ENCODE measurements at places on chromosomes 5 and 9.

DNA sequence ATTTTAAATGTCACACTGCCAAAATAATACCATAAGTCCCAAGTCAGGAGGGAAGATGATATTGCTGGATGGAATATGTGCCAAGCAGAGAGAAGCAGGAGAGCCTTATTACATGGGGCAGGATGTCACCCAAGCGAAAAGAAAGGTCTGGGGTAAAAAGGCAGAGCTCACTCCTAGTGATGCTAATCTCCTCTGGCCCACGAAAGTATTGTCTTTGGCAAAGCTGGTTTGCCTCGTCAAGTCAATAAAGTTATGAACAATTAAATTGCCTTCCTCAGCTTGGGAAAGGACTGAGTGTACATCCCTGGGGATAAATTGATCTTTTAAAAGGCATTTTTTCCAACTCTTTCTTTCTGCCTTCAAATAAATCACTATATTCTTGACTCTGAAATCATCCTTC is 220.6 kb downstream of the DMAC1 start:
- DNase-seq, result no peak

- DNase-seq, result no peak
Observed at GRCh38 chr5:168654211-168654721, 75.1 kb upstream of the PANK3 start.

DNA sequence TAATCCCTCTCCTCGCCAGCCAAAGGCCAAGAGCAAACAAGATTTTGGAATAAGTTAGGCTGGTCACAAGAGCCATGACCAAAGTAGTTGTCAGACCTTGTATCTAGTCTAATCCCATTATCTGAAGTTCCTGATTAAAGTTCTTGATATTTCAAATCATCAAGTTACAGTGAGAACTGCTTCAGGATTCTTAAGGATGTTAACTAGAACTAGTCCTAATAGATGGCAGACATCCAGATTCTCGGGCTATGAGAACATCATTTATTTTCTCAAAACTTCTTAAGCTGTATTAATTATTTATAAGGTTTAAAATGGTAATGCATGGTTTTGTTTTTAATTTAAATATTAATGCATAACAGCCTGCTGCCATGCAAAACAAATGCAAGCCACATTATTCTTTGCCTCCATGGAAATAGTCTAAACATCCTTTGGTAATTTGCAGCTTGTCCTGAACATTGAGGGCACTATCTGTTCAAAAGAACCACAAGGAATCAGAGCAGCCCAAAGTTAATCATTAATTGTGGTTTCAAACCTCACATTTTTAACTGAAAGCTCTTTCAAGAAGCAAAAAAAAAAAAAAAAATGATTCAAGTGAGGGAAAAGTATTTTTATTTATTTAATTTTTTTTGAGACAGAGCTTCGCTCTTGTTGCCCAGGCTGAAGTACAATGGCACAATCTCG is 95.1 kb downstream of the TTC39B start:
- no peak for DNase-seq

- no peak for DNase-seq
Observed at GRCh38 chr9:95082401-95083084, 235.0 kb downstream of the FANCC start.
